Stimulated activated CD4-positive, alpha-beta T cell treated with anti-CD3 and anti-CD28 coated beads, TNF-alpha, amount 100 ng/mL, for 1 hour (primary cell): ENCODE measurements at places on chromosomes 2 and 18.

DNA sequence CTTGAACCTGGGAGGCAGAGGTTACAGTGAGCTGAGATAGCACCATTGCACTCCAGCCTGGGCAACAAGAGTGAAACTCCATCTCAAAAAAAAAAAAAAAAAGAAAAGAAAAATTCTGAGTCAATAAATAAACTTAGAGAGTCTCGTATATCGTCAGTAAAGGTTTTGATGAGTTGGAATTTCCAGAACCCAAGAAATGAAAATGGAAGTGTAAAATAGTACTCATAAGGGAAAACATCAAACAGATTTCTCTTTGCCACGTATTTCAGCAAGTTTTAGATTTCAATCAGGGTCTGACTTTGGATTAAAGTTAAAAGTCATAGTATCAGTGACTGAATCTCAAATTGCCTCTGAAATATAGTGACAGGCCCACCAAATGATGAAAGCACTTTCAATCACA, 71.4 kb upstream of the SPOPL start:
- no peak for DNase-seq

GRCh38 chr2:61272421-61273070, 110.6 kb downstream of the C2orf74 start:
- DNase-seq: no peak

DNA sequence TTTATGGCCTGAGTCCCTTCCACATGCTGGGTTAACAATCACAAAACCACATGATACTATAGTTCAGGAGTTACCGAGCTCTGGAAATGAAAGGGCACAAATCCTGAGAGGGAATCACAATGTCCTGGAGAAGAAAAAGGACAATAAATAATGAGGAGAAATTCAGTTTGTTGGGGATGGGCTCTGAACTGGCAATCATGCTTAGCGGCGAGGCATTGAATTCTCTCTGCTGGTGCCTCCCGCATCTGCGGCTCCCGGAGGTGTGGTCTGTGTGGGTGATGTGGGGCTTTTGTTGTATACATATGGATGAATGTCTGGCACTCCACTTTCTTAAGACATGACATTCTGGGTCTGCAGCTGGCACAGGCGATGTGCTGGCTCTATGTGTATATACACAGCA, 46.1 kb downstream of the NRP2 start:
- DNase-seq: no peak

DNA sequence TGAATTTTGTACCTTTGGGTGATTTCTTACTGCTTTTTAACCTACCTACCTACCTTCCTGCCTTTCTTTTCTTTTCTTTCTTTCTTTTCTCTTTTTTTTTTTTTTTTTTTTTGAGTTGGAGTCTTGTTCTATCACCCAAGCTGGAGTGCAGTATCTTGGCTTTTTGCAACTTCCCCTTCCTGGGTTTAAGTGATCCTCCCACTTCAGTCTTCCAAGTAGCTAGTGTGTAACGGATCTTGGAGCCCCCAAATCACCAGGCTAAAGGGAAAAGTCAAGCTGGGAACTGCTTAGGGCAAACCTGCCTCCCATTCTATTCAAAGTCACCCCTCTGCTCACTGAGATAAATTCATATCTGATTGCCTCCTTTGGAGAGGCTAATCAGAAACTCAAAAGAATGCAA, 61.3 kb downstream of the DDX18 start:
- no peak for DNase-seq

DNA sequence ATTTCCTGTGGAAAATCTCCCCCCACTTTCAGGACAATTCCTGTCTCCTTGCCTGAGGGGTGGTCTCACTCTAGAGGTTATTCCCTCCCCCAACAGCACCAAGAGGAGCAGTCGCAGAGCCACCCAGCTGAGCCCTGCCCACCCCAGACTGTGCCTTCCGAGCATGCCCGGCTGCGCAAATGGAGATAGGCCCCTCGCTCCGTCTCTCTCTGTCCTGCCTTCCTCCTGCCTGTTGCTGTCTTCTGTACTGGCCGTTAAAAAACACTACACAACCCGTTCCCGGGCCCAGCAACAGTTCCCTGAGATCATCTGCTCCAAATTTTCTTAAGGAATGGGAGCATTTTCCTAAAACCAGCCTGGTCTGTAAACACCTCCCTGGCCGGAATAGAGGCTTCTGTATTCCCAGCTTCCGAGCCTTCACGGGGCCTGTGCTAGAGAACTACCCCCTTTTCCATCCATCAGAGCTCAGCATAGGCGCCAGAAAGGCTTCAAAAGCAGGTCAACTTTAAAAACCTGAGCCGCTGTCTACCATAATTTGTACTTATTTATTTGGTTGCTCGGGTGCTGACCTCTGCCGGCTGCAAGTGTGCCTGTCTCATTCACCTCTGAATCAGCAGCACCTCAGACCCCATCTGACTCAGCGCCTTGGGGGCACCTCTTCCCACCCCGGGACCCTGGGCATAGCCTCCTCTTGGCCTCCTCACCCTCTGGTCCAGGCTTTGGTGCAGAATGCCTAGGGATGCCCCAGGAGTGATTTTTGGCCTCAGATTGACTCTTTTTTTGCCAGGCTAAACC, 159.4 kb downstream of the PXDN start:
- DNase-seq: no peak

GRCh38 chr18:55316486-55317184, 271.4 kb downstream of the TCF4 start:
- DNase-seq: no peak

DNA sequence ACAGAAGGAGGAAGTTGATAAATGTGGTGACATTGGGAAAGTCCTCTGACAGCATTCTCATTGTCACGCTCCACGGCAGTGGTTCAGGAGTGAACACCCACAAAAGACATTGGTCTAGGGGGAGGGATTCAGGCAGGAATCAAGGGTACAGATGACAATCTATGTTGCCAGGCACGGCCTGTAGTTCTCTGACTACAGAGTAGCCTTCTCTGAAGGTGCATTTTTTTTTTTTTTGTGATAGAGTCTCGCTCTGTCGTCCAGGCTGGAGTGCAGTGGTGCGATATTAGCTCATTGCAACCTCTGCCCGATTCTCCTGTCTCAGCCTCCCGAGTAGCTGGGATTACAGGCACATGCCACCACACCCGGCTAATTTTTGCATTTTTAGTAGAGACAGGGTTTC, 7.4 kb upstream of the MOB1A start:
- DNase-seq: no peak

DNA sequence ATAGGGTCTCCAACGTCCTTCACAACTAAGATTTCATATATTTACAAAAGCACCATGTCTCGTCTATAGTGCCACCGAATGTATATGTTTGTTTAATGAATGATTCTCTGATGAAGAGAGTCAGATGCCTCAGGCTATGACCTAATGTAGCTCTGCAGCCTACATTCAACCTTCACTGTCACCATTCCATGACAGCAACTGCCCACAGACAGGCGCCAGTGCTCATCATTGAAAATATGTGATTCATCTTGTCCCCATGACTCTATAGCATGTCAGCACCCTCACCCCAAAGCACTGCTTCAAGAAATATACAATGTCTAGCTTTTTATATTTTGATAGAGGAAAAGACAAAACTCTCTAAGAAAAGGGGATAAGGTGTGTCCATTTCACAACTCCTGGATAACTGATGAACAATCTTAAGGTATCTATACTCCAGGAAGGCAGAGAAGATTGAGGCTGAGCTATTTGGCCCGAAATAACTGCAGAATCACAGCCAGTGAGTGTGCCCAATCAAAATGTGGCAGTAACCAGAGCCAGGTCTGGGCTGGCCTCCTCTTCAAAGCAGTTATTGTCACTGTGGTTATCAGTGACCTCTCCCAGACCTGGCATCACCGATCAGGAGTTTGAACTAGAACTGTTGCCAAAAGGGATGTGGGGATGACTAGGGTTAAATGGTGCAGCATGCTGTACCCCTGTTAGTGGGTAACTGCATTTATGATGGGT, 246.6 kb downstream of the SETBP1 start:
- no peak for DNase-seq
